Effector CD4-positive, alpha-beta T cell (primary cell): ENCODE measurements at places on chromosomes 11 and 22.

- no peak for DNase-seq
These were observed 3.9 kb downstream of the DGKZ start for GRCh38 chr11:46351148-46351547.

DNA sequence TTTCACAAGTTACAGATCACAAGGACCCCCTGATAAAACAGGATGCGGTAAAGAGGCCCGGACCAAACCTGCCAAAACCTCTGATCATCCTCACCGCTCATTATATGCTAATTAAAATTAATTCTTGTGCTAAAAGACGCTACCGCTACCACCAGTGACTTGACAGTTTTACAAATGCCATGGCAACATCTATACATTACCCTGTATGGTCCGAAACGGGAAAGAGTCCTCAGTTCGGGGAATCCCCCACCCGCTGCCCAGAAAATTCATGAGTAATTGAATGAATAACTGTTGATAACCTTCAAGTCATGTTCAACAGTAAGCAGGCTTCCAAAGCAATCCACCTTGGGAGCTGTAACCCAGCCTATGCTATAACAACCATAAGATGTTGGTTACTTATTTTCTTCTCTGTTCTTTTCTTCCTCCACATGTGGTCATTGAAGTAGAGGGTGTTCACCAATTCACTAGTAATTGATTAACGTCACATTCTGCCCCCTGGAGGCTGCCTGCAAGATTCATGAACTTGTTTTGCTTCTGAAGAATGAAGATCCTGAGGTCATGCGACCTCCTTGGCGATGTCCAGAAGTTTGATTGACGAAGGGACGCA is 20.6 kb downstream of the APOBEC3H start:
- peak; percentile 61 for DNase-seq

DNA sequence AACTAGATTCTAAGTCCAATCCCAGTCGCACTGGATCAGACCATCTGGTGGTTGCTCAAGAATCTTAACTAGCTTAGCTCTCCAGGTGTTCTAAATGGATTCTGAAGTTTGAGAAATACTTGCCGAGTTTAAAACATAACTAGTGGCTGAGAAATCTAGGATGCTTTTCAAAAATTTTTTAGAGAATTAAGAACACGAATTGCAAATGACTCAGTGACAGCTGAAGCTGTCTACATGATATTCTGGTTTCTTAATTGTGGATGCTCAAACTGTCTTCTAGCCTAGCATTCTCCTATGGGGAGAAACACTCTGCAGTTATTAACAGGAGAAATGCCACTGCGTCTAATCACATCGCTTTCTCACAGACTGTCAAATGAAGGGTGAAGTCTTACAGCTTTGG is 20.2 kb upstream of the TP53AIP1 start:
- no peak for DNase-seq

DNA sequence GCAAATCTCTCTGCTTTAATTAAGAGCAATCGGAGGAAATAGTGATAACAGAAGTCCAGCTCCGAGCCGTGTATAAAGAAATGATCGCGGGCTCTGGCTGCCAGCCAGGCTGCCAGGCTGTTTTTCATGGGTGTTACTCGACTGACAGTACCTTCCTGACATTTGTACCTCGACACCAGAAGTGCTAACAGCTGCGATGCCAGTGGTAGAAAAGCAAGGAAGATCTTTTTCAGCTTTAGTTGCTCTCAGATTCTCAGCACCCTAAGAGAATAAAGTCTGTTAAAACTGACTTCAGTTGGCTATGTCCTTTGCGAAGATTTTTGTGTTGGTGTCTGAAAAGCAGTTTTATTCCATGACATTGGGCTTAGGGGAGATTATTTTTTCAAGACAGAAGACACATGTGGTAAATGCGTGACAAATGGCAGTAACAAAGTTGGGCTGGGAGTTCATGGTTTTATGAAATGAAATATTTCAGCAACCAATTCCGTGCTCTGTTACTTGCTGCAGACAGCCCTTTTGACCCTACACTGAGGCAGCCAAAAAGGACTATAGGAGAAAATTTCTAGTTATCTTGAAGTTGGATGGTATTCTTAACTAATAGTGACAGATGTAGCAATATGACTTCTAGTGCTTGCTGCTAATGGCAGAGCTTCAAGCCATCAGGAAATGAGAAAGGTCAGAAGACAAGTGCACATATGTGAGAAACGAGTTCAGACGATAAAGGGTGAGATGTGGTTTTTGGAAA is 296.2 kb downstream of the CNTN5 start:
- no peak for DNase-seq

DNA sequence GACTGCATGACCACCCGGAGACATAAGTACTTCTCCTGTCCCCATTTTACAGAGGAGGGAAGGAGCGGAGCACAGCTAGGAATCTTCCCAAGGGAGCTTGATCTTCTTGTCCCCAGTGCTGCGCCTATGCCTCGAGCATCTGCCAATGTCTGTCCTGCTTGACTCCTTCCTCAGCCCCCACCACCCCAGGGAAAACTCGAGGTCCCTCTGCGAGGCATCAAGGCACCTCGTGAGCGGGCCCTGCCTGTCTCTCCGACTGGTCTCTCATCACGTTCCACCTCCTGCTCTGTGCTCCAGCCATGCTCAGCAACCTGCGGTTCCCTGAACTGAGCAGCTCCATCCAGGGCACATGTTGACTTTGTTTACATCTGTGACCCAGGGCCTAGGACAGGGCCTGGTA is 2.5 kb downstream of the NCF4 start:
- DNase-seq = no peak

DNA sequence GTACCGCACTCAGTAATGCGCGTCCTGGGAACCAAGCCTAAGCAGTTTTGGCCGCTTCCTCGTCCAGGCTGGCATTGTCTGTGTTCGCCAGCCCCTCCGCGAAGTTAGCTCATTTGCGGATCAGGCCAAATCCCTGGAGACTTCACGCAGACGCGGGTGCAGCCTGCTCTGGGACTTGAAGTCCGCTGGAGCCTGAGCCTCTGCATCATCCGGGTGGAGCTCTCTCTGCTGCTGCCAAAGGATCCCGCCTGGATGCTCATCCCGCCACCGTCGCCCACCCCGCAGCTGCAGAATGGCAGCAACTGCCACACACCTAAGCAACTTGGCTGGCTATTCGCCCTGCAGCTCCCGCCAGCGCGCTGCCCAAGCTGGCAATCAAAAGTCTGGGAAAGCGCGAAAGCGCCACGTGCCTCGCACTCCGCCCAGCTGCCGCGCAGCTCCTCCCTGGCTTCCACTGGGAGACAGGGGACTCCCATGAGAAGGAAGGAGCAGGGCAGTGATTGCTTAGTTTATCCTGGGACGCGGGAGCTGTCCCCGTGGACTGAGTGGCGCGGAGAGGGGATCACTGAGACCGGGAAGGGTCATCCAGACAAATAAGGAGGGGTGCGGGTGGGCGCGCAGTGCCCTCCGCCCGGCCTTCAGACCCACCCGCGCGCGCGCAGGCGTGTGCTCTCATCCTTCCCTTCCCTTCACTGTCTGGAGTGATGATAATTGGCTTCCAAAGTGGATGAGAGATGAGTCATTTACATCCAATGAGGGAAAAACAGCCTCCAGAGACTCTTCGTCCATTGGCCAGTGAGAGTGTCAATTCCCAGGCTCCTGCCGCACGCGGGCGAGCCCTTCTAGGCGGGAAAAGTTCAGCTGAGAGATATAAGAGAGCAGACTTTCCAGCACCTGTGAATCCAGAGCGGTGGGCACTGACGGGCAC is 23.2 kb upstream of the GLYATL1B start:
- no peak for DNase-seq

DNA sequence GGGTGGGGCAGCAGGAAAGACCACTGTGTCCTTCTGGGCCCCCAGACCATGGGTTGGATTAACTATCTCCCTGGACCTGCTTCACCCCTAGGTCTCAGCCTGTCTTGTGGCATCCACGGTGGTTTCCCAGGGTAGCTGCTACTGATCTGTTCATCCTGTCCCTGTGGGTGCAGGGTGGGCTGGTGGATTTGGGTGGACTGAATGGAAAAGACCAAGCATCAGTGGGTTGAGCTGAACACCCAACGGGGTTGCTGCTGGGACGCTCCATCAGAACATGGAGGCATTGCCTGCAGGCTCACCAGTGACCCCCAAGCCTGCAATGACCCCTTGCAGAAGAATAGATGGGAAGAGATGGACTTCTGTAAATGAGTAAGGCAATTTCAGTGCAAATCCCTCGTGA is 812.1 kb downstream of the TBC1D22A start:
- no peak for DNase-seq

DNA sequence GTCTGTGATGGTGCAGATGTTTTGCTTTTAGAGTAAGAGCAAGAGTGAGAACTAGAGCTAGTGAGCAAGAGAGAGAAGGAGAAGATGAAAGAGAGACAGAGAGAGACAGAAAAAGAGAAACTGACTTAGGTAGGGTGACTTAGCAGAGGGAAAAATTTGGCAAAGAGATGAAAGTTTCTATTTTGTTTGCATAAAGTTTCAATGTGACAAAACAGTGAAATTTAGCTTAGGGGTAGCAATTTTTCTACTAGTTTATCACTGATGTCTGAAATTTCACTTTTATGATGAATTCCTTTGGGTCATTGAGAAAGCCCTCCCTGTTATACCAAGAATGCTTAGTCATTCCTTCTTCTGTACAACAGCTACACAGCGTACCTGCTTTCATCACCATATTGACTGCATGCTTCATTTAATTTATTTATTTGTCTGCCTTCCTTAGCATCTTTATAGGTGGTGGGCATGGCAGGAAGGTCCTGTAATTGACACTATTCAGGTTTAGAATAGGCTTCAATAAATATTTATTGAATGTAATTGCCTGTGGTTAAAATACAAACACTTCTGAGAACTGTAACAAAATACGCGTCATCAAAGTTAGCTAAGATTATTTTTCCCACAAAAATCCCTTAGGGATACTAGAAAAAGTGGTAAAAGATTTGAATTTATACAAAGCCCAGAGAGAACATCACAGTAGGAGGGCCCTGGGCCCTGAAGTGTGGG is 19.9 kb upstream of the CTSC start:
- no peak for DNase-seq

GRCh38 chr11:253160-253885 is 16.5 kb downstream of the PSMD13 start:
- DNase-seq = no peak

DNA sequence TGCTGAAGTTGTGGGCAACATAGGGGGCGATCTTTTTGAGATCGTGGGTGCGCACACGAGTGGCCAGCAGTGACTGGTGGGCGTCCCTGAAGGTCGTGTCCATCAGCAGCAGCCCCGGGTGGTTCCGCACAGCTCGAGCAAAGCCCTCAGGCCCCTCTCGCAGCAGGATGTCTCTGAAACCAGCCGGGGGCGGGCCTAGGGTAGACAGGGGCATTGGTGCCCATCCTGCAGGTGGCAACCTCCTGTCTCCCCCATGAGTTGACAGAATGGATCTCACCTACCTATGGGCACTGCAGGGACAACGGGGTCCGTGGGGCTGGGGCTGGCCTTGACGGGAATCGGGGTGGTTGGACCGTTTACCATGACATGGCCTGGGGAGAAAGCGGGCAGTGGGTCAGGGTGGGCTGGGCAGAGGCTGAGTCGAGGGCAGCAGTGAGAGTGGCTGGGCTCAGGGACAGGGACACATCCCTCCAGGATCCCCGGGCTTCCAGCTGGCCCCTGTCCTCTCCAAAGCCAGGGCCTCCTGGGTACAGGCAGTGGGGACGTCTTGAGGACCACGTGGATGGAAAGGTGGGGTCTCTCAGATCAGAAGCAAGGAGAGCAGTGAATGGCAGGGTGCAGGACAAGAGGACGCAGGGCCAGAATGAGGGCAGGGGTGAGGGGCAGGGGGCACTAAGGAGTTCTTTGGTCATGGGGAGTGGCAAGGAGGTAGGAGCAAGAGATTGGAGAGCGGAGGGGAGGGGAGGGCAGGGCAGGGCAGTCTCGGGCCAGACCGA is 4.2 kb upstream of the LRFN4 start:
- DNase-seq = no peak

DNA sequence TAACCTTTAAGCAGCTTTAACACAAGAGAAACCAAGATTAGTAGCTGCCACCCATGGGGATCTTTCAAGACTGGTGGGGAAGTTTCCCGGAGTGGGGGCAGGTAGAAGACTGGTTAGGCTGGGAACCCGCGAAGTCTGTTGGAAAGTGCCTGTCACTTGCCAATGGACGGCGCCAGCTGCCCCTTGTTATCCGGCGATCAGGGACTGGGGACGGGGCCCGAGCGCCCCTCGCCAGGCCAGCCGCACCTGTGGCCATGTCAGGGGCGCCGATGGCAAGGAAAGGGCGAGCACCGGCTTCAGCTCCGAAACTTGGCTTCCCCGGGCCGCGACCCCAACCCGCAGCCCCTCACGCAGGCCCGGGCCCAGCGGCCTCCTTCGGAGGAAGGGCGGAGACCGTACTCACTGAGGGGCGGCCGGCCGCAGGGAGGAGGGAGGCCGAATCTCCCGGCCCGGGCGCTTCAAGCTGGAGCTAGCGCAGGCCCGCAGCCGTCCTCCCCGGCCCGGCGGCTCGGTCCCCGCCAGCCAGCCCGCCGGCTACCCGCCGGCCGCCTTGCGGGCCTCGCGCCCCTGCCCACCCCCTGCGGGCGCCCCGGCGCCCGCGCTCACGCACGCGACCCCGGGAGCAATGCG is 539 bp downstream of the EIF4ENIF1 start:
- peak; percentile 6 for DNase-seq

DNA sequence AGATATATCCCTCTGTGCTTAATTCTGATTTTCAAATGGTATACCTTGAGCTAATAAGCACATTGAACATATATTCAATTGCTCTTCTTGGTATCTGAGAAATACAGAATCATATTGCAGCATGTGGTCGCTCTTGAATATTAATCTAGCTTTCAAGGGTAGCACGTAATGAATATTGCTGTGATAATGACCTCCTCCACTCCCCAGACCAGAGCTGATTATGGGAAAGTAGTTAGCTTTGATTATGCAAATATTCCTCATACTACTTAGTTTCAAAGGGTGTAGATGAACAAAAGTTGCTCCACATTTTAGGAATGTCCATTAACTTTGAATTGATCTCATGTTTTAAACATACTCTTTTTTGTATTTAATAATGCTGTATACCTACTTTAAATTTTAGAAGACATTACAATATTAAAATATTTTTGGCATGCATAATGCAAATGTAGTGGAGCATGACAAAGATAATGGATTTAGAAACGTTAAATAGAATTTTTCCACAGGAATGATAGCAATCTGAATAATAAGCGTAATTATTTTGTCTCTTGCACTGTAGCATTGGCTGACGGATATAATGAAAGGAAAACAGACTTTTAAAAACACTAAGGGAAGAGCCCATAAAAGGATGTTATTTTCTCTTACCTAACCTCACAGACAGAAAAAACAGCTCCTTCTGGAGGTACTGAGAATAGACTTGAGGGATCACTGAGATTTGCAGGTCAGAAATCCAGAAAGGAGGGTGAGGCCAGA is 27.2 kb downstream of the KBTBD3 start:
- DNase-seq = no peak
